NCI-H2029 treated with DMSO at 0.1 percent for 48 hours (cell line): ENCODE measurements at places on chromosomes 4 and X.

DNA sequence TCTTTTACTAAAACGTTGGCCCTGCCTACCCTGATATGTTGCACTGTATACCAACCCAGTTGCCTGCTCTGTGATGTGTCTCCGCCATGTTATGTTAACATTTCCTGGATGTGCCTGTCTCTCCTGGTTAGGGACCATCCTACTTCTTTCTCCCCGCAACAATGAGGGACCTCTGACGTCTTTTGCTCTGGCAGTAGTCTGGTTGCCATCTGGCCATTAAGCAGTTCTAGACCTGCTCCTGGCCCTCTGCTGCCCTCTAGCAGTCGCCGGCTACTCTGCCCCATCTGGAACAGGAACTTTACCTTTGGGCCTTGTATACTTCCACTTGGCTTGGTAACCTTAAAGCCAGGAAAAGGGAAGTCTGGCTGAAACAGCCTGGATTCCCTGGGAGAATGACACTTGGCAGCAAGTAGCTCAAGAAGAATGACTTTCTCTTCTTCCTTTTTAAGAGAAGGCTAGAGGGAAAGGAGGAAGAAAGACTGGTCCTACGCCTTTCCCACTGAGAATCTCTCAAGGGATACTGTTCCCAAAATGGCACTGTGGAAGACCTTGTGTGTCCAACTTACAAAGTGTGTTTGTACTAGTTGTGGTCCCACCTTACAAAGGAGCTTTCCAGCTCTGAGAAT is 63.5 kb downstream of the GPC3 start:
- DNase-seq: peak; percentile 41

DNA sequence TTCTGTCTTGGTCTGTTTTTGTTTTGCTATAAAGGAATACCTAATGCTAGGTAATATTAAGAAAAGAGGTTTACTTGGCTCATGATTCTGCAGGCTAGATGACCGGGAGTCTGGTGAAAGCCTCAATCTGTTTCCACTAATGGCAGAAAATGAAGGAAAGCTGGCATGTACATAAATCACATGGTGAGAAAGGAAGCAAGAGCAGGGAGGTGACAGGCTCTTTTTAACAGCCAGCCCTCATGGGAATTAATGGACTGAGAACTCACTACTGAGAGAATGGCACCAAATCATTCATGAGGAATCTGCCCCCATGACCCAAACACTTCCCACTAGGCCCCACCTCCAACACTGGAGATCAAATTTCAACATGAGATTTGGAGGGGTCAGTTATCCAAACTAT is 27.6 kb downstream of the SATL1 start:
- no peak for DNase-seq

- no peak for DNase-seq
Measured at GRCh38 chrX:20452487-20452886, 185.8 kb upstream of the RPS6KA3 start.

DNA sequence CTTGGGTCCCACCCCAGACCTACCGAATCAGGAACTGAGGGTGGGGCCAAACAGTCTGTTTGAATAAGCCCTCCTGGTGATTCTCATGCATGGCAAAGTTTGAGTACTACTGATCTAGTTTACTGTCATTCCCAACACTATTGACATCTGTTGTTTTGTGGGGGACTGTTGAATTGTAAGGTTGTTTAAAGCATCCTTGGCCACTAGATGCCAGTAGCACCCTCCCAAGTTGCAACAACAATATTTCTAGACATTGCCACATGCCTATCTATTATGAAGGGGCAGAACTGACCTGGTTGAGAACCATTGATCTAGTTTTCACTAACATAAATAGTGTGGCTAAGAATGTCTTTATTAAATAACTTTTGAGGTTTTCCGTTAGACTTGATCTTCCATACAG is 15.1 kb downstream of the TAF9B start:
- no peak for DNase-seq

GRCh38 chr4:151263455-151263854 is 13.5 kb upstream of the PRSS48 start:
- no peak for DNase-seq

DNA sequence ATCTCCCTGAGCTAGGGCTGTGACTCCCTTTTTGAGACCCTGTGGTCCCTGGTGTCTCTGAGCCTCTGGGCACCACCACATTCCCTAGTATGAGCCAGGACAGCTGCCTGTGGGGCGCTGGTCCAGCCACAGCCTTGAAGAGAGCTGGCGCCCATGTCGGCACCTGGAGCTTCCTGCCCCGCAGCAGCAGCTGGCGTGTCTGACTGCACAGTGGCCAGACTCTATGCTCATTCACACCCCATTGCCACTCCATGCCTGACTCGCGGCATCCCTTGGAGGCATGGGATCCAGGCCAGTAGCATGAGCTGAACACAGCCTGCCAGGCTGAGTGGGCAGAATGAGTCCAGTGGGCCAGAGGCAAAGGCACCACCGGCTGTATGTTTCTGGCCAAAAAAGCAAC is 8.3 kb upstream of the SPP1 start:
- DNase-seq: no peak

GRCh38 chr4:108053251-108053711 is 63.6 kb downstream of the HADH start:
- no peak for DNase-seq

DNA sequence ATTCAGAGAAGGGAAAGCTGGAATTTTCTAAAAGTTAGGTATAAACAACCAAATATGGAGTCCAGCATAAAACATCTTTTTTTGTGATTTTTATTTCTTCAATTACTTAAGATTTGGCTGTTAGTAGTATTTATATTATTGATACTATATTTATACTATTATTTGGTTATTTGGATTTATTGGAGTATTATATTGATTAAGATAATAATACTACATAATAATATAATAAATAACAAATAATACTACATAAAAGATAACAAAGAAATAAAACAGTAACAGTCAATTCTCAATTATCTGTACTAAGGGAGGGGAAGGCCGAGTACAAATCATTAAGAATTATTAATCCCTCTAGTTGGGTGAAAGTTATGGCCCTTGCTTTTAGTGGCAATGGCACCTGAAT is 66.0 kb upstream of the IRF2 start:
- DNase-seq: no peak

GRCh38 chr4:85372966-85373365 is 102.0 kb upstream of the ARHGAP24 start:
- DNase-seq: no peak

DNA sequence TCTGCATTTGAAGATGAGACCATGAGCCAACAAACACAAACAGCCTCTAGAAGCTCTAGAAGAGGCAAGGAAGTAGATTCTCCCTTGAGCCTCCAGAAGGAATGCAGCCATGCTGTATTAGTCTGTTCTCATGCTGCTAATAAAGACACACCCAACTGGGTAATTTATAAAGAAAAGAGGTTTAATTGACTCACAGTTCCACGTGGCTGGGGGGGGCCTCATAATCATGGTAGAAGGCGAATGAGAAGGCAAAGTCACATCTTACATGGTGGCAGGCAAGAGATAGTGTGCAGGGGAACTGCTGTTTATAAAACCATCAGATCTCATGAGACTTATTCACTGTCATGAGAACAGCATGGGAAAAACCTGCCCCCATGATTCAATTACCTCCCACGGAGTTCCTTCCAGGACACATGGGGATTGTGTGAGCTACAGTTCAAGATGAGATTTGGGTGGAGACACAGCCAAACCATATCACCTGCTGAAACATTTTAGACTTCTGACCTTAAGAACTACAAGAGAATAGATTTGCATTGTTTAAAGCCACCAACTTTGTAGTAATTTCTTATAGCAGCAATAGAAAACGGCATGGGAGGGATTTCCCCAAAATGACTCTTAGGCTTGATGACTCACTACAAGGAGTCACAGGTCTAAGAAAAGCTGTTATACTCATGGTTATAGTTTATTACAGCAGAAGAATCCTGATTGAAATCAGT is 284.4 kb upstream of the SFRP2 start:
- no peak for DNase-seq

GRCh38 chr4:24932515-24933225 is 19.8 kb upstream of the CCDC149 start:
- no peak for DNase-seq

GRCh38 chrX:18220786-18221185 is at the start of gene BEND2:
Gene BEND2, minus strand, starts transcription at chrX:18220886. Its CDS starts 136 bp downstream, at chrX:18220750.
- DNase-seq: no peak

GRCh38 chr4:73607375-73608033 is 12.7 kb downstream of the RASSF6 start:
- no peak for DNase-seq

DNA sequence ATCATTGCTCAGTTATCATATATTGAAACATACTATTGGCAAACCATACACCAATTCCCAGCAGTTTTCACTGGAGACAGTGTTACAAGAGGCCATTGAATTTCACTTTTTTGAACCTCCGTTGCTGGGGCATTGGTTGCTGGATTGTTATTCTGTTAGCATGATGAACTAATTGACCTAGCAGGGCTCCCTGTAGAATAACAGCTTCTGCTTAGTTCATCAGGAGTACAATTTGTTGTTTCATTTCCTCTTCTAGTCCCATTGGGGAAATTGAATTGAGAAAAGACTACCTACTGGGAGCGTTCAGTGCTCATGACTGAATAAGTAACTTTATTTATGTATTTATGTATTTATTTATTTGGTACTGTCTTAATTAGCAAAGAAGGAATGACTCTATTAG is 151.6 kb downstream of the SLIT2 start:
- no peak for DNase-seq

GRCh38 chr4:123643691-123644090 is 247.1 kb downstream of the SPRY1 start:
- DNase-seq: no peak

DNA sequence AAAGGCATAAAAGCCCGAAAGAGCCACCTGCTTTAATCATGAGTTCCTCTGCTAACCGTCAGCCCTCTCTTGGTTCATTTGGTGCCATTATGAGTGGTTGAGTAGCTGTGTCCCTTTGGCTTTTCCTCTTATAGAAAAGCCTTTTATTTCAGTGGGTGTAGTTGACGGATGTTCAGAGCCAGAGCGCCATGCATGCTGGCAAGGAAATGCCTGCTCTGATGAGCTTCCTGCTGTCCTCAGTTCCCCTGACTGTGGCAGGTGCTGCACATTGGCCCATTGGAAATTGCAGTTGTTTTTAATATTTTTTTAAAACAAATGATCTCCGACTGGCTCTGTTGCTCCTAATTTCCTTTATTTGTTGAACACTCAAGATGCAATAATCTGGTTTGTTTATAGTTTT is 77.3 kb upstream of the LIMCH1 start:
- DNase-seq: peak; percentile 37

GRCh38 chr4:40737879-40738278 is 11.9 kb upstream of the NSUN7 start:
- no peak for DNase-seq

- no peak for DNase-seq
Measured at GRCh38 chr4:186191200-186192065, at the start of gene CYP4V2. Gene CYP4V2, plus strand, starts transcription at chr4:186191567. Its CDS starts 257 bp downstream, at chr4:186191824.

GRCh38 chr4:48594180-48594579 is 104.1 kb downstream of the ZAR1 start:
- DNase-seq: no peak

- DNase-seq: no peak
Measured at GRCh38 chr4:102301167-102301566, 44.1 kb downstream of the SLC39A8 start.

GRCh38 chr4:142846108-142846728 is at the start of gene INPP4B:
Gene INPP4B, minus strand, starts transcription at chr4:142846301.
- DNase-seq: no peak

- no peak for DNase-seq
Measured at GRCh38 chr4:25303578-25303977, 9.0 kb upstream of the ZCCHC4 start.
